ENCODE measurements at places on chromosomes 7 and 10. TPM values are rescaled to one million over a fixed set of nuclear protein-coding genes. Genes with fewer than 3 reads are reported as not detected.

The KIF11 gene
- 12.0 TPM for total RNA-seq

The PON1 gene
- total RNA-seq: 0.12 TPM

The ZWINT gene
- total RNA-seq: 26.0 TPM

The PNLIPRP3 gene
- not detected for total RNA-seq

The SLC18A3 gene
- total RNA-seq: not detected

The CYP3A5 gene
- 1.6 TPM for total RNA-seq

The UPK3B gene
- total RNA-seq: 1.6 TPM

The PDZD7 gene
- 1.6 TPM for total RNA-seq

The EN2 gene
- total RNA-seq: not detected

The ENTPD1 gene
- total RNA-seq: 28.9 TPM

The PTN gene
- 73.8 TPM for total RNA-seq

The BICC1 gene
- total RNA-seq: 70.7 TPM

The STAMBPL1 gene
- 6.8 TPM for total RNA-seq

The GNGT1 gene
- total RNA-seq: not detected

The ACSM6 gene
- total RNA-seq: 0.12 TPM

The HHEX gene
- total RNA-seq: 5.3 TPM

The SUN3 gene
- total RNA-seq: not detected

The PRKG1 gene
- 38.4 TPM for total RNA-seq

The SH2B2 gene
- total RNA-seq: 12.2 TPM

The TSPAN13 gene
- total RNA-seq: 16.8 TPM

The SEC61A2 gene
- total RNA-seq: 12.0 TPM

The PALD1 gene
- total RNA-seq: 18.1 TPM

The CACNA2D1 gene
- 52.7 TPM for total RNA-seq

The HIF1AN gene
- 19.4 TPM for total RNA-seq

The KLF14 gene
- total RNA-seq: 1.2 TPM

The ENTPD7 gene
- 20.2 TPM for total RNA-seq

The FAM200A gene
- 9.6 TPM for total RNA-seq

The TSPAN33 gene
- total RNA-seq: 52.7 TPM

The ZNF804B gene
- total RNA-seq: 0.23 TPM

The PAX4 gene
- not detected for total RNA-seq

The LAMB1 gene
- 493 TPM for total RNA-seq

The KIAA1217 gene
- total RNA-seq: 103 TPM

The OPALIN gene
- total RNA-seq: not detected

The SORCS3 gene
- total RNA-seq: 3.4 TPM

The NUPR2 gene
- 3.0 TPM for total RNA-seq

The HOXA10 gene
- total RNA-seq: 98.8 TPM

The RNF32 gene
- total RNA-seq: 1.1 TPM

The RASA4 gene
- total RNA-seq: 55.5 TPM

The UFSP1 gene
- 4.5 TPM for total RNA-seq

The HABP2 gene
- total RNA-seq: 0.53 TPM

The CRHR2 gene
- total RNA-seq: 0.64 TPM

The SLC18A2 gene
- total RNA-seq: 2.0 TPM

The ANK3 gene
- 189 TPM for total RNA-seq

The STEAP1 gene
- 3.6 TPM for total RNA-seq

The GIMAP4 gene
- 24.2 TPM for total RNA-seq

The MAGI2 gene
- total RNA-seq: 56.2 TPM

The ADAM12 gene
- 54.4 TPM for total RNA-seq

The TMEM178B gene
- total RNA-seq: 0.93 TPM

The GPNMB gene
- 31.2 TPM for total RNA-seq

The SOSTDC1 gene
- 28.8 TPM for total RNA-seq

Data from metanephros (tissue), 2 donors.